NCI-H524 (cell line): ENCODE measurements at places on chromosomes 16 and 17.
A peak's percentile ranks its signal among the peaks of the same experiment; 100 is the strongest.

GRCh38 chr17:70483624-70484023 is 314.3 kb downstream of the KCNJ2 start:
- DNase-seq = no peak

- no peak for DNase-seq
Observed at GRCh38 chr16:50257876-50258275, 8.5 kb upstream of the ADCY7 start.

- no peak for DNase-seq
Observed at GRCh38 chr17:77273397-77274085, 132.8 kb downstream of the SEC14L1 start.

GRCh38 chr16:8963010-8963820 is 491 bp downstream of the USP7 start:
- DNase-seq = no peak

GRCh38 chr16:26051063-26051462 is 359.3 kb downstream of the HS3ST4 start:
- DNase-seq = no peak

DNA sequence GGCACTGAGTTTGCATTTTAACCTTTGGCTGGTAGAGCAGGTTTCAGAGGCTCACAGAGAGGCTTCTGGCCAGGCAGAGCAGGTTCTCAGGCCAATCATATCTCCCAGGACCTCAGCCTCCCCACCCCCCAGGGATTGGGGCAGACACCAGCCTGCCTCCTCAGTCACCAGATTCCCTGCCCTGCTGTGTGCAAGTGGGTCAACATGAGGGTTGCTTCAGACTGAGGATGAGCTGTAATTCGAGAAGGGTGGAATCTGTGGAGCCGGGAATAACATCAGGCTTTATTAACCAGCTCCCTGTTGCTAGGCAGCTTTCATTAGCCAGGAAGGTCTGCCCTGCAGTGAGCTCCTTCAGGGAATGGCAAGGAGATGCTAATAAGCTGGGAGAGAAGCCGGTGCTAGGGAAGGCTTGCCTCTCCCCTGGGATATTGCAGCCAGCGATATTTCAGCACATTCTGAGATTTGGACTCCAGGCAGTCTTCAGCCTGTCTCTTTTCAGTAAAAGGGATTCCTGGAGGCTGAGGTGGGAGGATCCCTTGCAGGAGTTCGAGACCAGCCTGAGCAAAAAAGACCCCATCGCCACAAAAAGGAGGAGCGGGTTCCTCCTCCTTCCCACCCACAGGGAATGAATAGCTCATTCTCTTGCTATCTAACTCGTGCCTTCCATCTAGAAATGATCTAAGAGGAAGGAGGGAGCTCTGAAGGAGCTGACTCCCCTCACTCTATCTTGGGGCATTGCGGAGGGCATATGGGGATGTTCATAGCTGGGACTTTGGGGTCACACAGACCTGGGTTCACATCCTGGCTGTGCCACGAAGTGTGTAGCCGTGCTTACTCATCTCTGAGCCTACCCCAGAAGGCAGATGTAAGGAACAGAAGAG is 10.7 kb downstream of the SGSM2 start:
- peak; percentile 99 for DNase-seq

DNA sequence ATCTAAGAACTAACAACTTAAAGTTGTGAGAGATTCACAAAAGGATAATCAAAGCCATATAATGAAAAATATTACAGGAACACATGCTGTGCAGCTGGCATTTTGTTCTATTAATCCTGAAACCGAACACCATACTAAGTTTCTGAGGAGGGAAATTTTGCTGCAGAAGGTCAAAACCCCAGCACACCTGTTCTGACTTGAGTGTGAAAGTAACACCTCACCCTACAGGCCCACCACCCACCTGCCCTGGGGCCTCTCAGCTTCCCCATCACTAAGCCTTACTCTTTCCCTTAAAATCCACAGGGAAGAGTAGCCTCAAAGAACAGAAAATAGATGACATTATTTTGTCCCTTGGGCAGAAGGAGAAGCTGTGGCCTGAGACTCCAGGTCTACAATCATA is 44.8 kb downstream of the STAT5A start:
- no peak for DNase-seq

DNA sequence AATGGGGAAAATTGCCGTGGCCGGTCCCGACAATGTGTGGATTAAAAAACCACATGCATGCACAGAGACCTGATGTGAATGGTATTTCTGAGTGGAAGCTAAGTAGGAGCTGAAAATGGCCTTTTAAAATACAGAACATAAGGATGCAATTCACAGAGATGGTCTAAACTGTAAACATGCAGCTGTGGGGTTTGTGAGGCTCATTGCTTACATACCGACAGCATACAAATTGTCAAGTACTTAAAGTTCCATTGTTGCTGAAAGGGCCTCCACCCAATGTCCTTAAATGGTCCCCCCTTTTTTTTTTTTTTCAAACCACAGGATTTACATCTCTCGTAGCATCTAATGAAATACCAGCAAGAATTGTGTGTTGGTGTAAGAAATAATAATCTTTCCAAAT is 523.2 kb downstream of the MAF start:
- DNase-seq = no peak

GRCh38 chr17:75707079-75707571 is 14.1 kb upstream of the ITGB4 start:
- DNase-seq = no peak

GRCh38 chr17:72602517-72603419 is 481.9 kb downstream of the SOX9 start:
- DNase-seq = no peak

DNA sequence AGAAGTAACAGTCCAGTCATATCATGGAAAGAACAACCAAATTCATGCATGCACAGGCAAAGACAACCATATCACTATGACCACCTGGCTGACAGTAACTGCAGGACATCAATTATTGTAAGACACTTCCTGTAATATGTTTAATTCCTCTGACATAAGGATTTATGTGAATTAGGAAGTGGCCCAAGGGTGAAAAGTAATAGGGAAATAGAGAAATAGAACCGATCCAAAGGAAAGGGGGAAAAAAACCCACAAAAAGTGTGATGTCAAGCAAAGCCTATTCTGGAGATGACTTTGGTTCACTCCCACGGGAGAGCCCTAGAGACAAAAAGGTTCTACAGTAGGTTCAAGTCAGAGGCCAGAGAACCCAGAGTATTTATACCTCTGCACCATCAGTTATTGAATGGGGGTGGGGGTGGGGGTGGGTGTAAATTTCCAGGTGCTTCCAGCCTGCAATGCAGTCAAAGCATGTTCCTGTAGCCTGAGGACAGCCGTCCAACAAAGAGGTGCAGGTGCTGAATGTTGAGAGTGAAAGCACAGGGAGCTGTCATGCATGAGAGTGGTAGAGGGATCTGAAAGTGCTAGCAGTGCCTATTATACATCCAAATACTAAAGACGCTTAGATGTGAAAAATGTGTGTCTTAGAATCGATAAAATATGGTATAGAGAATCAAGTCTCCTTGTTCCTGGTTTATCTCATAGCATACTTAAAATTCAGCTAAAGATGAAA is 95.6 kb upstream of the HLF start:
- DNase-seq = no peak

GRCh38 chr16:1993731-1994131 is 4.0 kb downstream of the SYNGR3 start:
- no peak for DNase-seq

GRCh38 chr16:3099732-3100499 is 822 bp upstream of the ZSCAN10 start:
- DNase-seq = peak; percentile 75

DNA sequence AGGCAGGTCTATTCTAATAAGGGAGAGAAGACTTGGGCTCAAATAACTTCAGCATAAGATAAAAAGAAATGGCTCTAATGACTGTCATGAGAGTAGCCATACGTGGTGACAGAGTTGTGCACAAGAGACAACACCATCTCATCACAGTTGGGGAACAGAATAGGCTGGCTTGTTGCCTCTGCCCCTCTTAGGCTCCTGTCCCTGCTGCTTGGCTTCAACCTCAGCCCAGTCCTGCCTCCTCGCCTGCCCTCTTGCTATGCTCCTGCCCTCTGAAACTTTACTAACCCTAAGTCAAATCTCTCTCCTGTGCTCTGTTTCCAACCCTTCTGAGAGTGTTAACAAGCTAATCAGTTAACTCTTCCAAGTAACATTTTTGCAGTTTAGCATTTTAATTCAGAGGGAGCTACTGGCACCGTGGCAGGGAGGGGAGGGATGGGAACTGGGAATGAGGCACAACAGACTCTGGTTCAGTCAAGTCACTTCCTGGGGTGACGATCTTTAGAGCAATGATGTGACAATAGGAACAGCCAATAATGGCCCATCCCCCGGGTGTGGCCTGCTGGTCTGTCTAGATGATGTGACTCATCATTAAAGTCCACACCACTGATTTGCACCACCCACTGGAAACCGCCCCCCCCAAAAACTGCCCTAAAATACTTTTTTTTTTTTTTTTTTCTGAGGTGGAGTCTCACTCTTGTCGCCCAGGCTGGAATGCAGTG is 35.5 kb downstream of the DNAH17 start:
- no peak for DNase-seq

GRCh38 chr16:29806641-29807425 is 504 bp downstream of the MAZ start:
- DNase-seq = peak; percentile 57

- DNase-seq = no peak
Observed at GRCh38 chr16:6835941-6836340, 496.7 kb upstream of the RBFOX1 start.

- no peak for DNase-seq
Observed at GRCh38 chr16:9527976-9528375, 436.5 kb downstream of the HAPSTR1 start.

DNA sequence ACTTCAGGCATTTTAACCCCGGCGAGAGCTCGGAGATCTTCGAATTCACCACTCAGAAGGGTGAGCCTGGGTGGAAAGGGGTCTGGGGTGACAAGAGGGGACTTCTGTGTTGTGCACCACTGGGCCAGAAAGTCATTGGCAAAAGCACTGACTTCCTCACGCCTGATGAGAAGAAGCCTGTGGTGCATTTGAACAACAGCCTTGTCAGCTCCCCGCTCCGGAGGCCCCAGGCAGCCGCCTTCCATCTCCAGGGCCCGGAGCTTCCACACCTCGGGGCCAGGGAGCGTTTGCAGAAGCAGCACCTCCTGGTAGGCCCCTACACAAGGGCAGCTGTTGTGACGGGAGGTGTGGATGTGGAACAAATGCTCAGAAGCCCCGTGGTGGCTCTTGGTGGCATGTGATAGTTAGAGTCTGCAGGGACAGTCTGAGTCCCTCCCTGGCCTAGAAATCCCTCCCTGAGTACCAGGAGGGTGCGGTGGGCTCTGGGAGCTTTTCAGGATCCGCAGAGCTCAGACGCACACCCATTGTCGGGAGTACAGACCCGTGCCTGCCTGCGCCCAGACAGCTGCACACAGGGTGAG is 9.7 kb downstream of the CACNG1 start:
- no peak for DNase-seq

DNA sequence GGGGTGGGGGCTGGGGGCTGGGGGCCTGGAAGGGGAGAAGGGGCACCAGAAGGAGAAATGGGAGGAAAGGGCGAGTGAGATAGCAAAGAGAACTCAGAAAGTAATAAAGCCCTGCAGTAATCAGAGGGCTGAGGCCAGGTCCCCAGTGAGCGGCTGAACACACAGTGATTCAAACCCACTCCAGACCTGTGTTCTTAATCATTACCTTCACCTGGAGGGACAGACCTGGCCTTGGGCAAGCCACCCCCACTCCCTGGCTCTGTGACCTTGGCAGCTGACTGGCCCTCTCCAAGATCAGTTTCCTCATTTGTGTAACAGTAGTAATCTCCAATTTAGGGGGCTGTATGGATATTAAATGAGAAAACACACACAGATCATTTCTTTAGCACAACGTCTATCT is 150.4 kb downstream of the WWOX start:
- DNase-seq = no peak

GRCh38 chr16:88334778-88335720 is 47.7 kb upstream of the ZNF469 start:
- no peak for DNase-seq

- no peak for DNase-seq
Observed at GRCh38 chr16:79484237-79484636, 116.3 kb downstream of the MAF start.

- no peak for DNase-seq
Observed at GRCh38 chr16:84369938-84370627, 1.7 kb downstream of the ATP2C2 start.

DNA sequence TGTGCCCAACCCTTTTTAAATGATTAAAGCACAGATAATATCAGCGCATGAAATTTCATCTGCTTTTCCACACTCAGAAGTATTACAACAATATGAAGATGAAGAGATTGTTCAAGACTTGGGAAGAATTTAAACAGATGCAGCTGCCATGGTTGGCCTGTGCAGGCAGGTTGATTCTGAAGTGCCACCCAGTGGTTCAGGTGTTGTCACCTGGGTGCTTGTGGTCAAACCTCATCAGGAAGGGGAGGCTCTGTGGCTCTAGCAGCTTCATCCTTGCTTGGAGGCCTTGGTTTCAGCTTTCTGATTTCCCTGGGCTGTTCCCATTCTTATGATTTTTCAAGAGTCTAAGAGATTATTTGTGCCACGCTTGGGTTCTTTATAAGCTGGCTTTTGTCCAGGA is 22.2 kb upstream of the CLEC18C start:
- DNase-seq = peak; percentile 18

GRCh38 chr16:80330150-80330549 is 210.6 kb upstream of the DYNLRB2 start:
- no peak for DNase-seq

DNA sequence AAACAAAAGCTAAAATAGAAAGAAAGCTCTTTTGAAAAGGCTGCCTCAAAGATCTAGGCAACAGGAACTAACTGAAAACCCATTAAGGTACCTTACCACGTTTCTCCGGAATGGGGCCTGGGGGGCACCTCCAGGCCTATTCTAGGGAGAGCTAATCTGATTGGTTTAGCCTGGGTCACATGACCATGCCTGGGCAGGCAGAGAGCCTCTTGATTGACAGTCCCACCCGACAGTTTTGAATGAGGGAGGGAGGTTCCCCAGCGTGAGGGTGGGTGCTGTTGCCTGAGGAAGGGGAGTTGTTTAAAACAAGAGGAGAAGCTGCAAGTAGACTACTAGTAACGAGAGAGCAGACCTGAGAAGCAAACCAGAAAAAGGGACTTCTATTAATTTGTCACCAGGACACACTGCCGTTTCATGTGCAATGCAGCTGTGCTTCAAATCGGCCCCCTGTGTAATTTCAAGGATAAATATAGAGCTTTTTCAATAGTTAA is 143.4 kb upstream of the HS3ST2 start:
- no peak for DNase-seq

GRCh38 chr17:44022246-44022645 is 7.5 kb upstream of the TMEM101 start:
- DNase-seq = no peak

GRCh38 chr16:88773812-88774291 is 11.2 kb downstream of the PIEZO1 start:
- DNase-seq = no peak
